Forelimb muscle (tissue), 1 donor: ENCODE measurements at places on chromosomes 1 and 21. TPM values are rescaled to one million over a fixed set of nuclear protein-coding genes. Genes with fewer than 3 reads are reported as not detected.

OLFML2B gene
- polyA plus RNA-seq: 83.5 TPM

DNA sequence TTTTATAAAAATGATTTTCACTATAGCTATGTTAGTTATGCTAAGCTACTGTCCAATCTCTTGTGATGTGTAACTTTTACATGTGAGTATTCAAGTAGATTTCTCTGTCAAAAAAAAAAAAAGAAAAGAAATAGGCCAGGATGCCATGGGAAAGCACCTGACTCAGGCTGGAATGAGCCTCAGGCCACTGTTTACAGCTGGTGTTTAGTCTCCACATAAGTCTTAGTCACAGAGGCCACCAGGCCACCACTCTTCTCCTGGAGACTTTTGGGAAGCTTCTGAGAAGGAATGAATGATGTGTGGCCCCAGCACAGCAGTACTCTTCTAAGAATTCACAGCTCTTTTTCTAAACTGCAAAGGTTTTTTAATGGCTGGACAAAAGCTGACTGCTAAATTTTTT, 48.9 kb downstream of the CHML start:
- DNase-seq: no peak

GRCh38 chr1:79852004-79852403, 845.5 kb upstream of the ADGRL4 start:
- DNase-seq: no peak

DNA sequence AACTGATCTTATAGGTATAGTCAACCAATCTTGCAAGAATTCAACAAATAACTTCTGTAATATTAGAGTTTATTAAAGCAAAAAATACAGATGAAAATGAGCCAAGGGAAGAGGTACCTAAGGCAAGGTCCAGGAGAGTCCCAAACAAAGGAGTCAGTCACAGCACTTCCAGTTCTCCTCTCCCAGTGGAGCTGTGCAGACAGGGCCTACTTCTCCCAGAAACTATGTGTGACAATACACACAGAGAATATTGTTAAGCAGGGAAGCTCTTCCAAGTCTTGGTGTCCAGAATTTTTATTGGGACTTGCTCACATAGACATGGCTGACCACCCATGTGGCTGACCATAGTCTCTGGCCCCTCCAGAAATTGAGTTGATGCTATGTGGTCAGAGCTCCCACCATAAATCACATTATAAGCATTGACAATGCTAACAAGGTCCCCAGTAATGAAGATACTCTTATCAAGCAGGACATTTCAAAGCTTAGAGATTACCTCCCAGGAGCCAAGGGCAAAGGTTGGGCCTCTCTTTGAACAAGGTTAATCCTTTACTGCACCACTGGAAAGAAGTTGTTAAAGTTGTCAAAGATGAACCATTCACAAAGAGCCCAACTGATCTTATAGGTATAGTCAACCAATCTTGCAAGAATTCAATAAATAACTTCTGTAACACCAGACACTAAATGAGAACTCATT, 3.5 kb upstream of the CD244 start:
- no peak for DNase-seq

DNA sequence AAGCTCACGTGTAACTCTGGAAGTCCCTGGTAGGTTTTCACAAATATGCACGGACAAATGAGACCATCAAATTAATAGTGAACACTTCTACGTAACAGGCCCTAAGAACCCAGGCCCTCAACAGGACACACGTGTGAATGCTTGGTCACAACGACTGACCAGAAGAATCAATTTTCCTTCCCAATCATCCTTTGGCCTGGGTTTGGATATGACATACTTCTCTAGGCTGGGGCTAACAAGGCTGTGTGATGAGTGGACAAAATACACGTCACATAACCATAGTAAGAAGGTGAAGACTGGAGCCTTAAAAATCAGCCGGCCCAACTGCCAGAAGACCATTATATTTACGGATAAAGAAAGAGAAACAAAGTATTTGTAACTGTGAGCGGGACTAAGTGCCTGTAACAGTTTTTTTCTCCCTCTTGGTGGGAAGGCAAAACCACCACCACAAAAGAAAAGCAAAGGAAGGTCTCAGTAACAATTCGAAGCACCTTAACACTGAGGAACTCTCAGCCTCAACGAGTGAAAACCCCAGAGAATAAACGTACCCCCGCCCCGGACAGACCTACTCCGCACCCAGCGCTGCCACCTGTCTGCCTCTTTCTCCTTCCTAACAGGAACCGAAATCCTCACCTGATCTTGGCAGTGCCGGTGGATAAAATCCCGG, 450 bp downstream of the SDE2 start:
- no peak for DNase-seq
